ENCODE measurements at places on chromosomes 2 and 18.

DNA sequence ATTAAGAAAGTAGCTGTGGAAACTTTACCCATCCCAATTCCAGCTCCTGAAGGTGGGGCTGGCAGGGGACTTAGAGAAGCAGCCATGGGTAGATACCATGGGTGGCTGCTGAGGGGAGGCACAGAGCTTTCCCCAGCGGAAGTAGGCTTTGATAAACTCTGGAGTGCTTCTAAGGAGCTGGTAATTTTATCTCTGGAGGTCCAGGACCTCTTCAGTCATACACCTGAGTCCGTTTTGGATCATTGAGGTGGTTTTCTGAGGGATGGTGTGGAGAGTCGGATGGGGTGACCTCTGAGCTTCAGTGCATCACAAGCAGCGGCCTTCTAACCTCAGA is 36.7 kb upstream of the BMP10 start:
- no peak for DNase-seq

GRCh38 chr18:36199691-36200295 is 12.5 kb downstream of the MOCOS start:
- DNase-seq = no peak

DNA sequence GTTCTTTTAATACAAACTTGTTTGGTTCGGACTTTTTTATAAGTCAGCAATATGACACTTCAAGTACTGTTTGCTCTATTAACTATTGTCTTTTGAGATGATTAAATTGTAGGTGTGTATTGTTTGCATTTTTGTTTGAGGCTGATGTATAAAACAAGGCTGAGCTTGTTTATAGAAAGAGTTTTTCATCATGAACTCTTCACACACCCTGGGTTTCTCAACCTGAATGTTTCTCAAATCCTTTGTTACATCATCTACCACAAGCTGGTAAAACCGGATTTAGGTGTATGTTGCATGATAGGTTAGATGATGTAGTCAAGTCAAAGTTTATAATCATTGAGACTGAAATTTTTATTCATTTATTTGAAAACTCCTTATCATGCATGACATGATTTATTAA is 335.2 kb upstream of the LRATD1 start:
- DNase-seq = peak; percentile 100

DNA sequence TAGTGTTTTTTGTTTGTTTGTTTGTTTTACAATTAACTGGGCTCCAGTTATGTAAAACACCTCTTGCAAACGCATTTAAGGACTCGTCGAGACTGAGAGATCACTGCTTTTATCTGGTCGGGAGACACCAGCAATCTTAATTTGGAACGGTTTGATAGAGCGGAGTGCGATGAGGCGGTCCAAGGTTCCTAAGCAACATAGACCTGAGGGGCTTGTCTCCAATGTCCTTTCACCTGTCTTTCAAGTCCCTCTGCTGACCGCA is 729 bp upstream of the SELENOI start:
- DNase-seq = no peak

DNA sequence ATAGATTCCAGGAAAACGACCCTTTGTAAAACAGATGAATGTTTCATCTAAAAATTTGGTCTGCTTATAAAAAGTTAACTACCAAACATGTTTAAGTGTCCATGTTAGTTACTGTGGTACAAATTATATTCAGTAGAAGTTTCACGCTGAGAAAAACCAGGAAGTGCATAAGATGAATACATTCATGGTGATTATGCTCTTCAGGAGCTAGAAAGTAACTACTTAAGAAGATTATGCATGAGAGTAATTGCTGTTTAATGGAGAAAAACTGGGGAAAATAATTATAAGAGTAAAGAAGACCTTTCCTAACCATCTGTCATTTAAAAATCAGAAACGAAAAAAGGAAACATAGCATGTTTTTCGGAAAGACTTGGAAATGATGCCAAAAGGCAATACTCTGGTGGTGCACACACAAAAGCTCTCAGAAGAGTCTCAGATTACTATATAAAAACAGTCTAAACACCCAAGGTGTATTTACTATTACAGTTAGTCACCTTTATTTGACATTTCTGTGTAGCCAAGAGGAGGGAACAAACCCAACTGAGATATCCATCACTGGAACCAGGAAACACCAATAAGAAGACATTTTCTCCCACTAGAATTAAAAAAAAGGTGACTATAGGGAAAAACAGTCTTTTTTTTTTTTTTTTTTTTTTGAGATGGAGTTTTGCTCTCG is 38.8 kb upstream of the METTL21A start:
- no peak for DNase-seq

DNA sequence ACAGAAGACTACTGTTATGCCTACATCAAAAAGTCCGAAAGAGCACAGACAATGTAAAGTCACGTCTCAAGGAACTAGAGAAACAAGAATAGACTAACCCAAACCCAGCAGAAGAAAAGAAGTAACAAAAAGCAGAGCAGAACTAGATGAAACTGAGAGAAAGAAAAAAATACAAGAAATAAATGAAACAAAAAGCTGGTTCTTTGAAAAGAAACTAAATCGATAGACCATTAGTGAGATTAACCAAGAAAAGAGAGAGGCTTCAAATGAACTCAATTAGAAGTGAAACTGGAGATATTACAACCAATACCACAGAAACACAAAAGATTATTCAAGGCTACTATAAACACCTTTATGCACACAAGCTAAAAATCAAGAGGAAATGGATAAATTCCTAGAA is 271.8 kb downstream of the MBD2 start:
- no peak for DNase-seq

GRCh38 chr2:168727904-168728470 is 74.5 kb upstream of the NOSTRIN start:
- no peak for DNase-seq

GRCh38 chr2:78701546-78701945 is 324.0 kb upstream of the REG3G start:
- no peak for DNase-seq

DNA sequence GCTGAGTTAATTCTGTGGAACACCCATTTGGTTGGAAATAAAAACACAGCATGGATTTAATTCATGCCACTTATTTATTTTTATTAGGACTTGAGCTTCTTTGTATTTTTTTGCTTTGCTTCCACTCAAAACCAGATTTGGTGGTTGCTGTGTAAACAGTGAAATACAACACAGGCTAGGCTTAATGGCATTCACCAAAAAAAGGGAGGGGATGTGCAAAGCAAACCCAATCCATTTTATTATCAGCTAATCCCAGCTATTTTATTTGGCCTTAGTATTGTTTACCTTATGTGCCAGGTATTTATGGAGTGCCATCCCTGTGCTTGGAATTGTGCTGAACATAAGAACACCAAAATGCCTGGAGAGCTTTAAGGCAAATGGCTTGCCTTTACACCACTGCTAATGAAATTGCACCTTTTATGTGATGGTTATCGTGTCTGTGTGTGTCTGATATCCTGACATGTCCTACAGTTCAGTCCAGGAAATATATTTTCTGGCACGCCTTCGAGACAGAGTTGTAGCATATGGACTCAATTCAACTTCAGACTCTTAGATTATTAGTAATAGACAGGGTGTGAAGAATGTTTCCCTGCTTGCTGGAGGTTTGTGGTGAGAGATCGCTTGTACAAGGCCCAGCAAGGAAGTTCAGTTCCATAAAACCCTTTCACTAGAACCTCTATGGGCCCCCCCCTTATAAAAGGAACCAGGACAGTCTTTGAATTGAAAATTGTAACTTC is 99.6 kb downstream of the PRPF40A start:
- no peak for DNase-seq

DNA sequence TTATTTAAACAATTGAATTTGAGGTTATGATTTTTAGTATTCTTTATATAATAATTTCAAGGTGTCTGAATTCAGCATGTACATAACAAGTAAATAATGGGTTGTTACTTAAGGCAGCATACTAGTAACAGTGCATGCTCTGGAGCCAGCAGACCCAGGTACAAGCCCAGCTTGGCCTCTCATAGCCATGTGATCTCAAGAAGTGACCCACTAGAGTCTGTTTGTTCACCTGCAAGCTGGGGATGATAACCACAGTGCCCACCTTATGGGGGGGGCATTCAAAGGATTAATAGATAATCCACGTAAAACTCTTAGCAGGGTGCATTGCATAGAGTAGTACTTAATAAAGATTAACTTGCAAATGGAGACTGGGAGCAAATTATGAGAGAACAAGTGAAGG is 163.6 kb downstream of the TRABD2A start:
- no peak for DNase-seq

GRCh38 chr2:129262934-129263333 is 716.5 kb upstream of the RAB6C start:
- no peak for DNase-seq

- no peak for DNase-seq
Measured at GRCh38 chr2:21773168-21773567, 649.4 kb downstream of the TDRD15 start.

DNA sequence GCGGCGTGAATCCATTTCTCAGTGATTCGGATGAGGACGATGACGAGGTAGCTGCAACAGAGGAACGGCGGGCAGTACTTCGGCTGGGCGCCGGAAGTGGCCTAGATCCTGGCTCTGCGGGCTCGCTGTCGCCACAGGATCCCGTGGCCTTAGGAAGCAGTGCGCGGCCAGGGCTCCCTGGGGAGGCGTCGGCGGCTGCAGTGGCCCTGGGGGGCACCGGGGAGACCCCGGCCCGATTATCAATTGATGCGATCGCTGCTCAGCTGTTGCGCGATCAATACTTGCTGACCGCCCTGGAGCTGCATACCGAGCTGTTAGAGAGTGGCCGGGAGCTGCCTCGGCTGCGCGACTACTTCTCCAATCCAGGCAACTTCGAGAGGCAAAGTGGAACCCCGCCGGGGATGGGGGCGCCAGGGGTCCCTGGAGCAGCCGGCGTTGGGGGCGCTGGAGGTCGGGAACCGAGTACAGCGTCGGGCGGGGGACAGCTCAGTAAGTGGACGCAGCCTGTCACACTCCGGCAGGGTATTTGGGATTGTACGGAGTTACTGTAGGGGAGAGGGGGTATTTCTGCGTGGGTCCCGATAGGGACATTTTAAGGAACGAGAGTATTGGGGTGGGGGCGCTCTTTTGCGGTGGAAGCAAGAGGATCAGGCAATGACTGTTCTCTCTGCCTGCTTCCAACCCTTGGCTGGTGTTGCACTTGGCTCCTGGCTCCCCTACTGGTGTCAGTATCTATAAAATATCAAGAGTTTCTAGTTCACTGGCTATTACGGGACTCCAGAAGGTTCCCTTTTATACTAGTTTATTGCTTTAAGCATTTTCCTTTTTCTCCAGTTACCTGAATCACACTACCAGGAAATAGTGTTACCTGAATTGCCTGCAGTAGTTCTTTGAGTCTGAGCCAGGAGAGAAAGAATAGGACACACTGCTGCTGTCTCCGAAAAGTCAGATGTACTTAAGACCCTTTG is 772 bp downstream of the RELCH start:
- DNase-seq = peak; percentile 33

GRCh38 chr2:64692401-64692800 is 38.7 kb upstream of the SERTAD2 start:
- DNase-seq = no peak

- DNase-seq = no peak
Measured at GRCh38 chr2:241199897-241200821, 11.7 kb downstream of the ANO7 start.

DNA sequence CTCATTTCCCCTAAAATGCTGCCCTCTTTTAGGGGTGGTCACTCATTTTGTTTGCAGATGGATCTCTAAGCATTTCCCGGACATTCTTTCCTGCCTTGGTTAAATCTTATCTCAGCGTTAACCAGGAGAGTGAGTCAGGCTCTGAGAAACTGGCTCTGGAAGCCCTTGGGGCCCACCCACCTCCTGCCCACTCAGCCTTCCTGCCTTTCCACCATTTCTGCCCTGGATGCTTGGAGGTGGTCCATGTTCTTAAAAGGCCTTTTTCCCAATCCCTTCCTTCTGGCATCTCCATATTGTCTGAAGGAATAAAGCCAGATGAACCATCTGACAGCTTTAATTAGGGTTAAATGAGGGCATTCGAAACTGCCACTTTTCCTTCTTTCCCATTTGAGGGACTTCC is 9.5 kb downstream of the HK2 start:
- DNase-seq = peak; percentile 77

- no peak for DNase-seq
Measured at GRCh38 chr2:144470334-144470733, 49.6 kb downstream of the ZEB2 start.

DNA sequence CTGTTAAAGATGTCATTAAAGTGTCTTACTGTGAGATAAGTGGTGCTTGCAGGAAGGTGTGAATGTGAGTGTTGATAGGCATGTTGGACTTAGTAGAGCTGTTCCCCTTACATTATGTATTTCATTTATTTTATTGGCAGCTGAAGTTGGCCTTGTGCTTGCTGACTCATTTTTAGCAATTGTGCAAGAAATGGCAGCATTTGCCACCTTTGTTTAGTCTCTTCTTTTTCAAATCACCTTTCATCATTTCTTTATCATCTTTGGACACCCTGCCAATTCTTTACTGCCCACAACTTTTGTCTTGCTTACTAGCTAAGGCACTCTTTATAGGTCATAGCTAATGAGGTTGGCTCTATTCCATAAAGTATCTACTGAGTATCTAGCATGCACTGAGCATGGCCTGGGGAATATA is 130.3 kb upstream of the LYPD6 start:
- peak; percentile 92 for DNase-seq

DNA sequence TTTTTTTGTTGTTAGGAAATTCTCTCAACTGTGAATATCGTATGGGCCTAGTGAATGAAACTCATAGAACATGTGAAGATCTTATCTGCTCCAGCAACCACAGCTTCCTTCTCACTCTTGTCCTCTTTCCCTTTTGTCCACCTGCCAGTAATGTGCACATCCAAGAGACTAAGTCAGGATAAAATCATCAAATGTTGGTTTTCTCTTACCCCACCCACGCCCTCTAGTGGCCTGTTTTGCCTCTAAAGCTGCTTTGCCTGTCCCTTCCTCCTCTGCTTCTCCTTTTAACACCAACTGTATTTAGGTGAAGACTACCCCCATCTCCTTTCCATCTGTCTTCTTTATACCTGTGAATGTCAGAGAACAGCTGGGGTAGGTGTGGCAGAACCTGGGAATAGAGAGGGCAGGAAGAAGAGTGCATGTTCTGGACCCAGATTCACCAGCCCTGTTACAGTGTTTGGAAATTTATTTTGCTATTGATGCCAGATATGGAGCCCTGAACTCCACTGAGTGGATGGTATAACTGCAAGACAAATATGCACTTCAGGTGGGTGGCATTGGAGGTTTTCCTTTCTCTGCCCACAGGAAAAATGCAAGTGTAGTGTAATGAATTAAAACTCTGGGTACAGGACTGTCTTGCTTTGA is 8.4 kb upstream of the MGAT5 start:
- peak; percentile 44 for DNase-seq

All from bronchial epithelial cell (primary cell).